ENCODE measurements at places on chromosomes 4 and X.

GRCh38 chr4:152588869-152589268, 53.0 kb upstream of the FBXW7 start:
- DNase-seq = no peak
- no peaks in the 10 kb centered on the region for H3K27me3 ChIP-seq
- no peaks in the 10 kb centered on the region for H3K36me3 ChIP-seq
- H3K27ac ChIP-seq = no peak overlapping the region
- H3K4me3 ChIP-seq = no peak overlapping the region
- H3K4me1 ChIP-seq = peaks cover 21% of the 10 kb centered on the region

DNA sequence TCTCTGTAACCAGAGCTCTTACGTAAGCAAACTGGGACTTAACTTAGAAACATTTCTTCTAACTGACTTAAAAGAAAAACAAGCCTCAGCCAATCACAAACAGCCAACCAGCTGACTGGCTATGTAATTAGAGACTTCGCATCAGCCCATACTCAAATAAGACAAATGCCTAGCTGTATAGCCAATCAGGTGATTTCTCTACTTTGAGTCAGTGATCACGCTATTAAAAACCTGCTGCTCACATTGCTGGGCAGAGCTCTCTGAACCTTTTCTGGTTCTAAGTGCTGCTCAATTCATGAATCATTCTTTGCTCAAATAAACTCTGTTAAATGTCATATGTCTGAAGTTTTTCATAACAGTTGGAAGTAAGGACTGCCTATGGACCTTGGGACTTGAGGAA, 9.9 kb upstream of the SMIM10L2A start:
- no peak overlapping the region for H3K4me3 ChIP-seq
- H3K27ac ChIP-seq = no peak overlapping the region
- no peaks in the 10 kb centered on the region for H3K36me3 ChIP-seq
- DNase-seq = peak; percentile 20
- H3K4me1 ChIP-seq = no peaks in the 10 kb centered on the region

DNA sequence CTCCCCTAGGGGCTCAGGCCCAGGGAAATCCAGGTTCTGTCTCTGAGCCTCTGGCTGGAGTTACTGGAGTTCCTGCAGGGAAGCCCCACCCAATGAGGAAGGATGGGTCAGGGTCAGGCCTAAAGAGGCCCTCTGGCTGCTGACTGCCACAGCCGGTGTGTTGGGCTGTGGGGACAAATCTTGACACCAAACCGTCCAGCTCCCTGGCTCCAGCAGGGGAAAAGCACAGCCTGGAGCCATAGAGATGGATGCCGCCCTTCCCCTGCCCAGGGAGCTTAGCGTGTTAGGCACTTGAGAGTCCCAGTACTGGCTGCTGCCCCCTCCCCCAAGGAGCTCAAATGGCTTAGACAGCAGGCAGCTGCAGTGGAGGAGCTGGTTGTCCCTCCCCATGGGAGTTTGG, 321.3 kb upstream of the LCORL start:
- no peaks in the 10 kb centered on the region for H3K27me3 ChIP-seq
- H3K4me1 ChIP-seq = no peaks in the 10 kb centered on the region
- no peak for DNase-seq
- H3K4me3 ChIP-seq = no peak overlapping the region
- H3K36me3 ChIP-seq = no peaks in the 10 kb centered on the region

DNA sequence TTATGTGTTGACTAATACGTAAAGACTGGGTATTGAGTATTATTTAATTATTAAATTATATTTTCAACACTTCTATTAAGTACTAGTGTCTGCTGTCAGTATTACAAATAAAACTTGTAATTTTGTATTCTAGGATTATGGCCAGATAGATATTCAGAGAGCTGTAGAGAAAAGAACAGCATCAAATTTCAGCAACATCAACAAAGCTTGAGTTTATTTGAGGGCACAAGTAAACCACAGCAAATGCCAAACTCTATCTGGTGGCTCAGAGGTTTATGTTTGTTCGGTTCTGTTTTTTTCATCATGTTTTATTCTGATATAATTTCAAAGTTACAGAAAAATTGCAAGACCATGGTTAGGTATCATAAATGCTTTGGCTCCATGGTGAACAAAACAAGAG, 1530.5 kb downstream of the PCDH18 start:
- no peak overlapping the region for H3K27ac ChIP-seq
- peaks cover 8% of the 10 kb centered on the region for H3K27me3 ChIP-seq
- no peak for DNase-seq
- H3K4me1 ChIP-seq = no peaks in the 10 kb centered on the region
- no peak overlapping the region for H3K4me3 ChIP-seq

DNA sequence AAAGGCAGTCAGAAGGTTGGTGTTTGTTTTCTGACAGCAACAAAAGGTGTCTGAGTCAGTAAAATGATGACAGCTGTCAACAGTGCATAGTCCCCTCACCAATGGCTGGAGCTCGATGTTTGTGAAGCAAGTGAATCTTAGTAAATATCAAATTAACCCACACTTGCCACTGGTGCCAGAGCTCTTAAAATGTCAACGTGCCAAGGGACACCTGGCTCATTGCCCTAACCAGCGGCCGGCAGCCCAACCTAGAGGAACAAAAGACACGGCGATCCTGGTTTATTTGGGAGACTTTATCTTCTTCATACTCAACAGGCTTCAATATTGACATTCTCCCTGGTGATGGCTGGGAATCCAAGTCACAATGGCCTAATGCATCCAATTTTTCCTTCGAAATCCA, 143.4 kb downstream of the CPEB2 start:
- peaks cover 6% of the 10 kb centered on the region for H3K36me3 ChIP-seq
- H3K27me3 ChIP-seq = no peaks in the 10 kb centered on the region
- H3K4me1 ChIP-seq = peaks cover 3% of the 10 kb centered on the region
- no peak for DNase-seq
- no peak overlapping the region for H3K4me3 ChIP-seq

- no peak for DNase-seq
- peaks cover 18% of the 10 kb centered on the region for H3K4me1 ChIP-seq
- no peak overlapping the region for H3K4me3 ChIP-seq
- no peaks in the 10 kb centered on the region for H3K27me3 ChIP-seq
- H3K27ac ChIP-seq = no peak overlapping the region
These were observed 560.7 kb upstream of the CPEB2 start for GRCh38 chr4:14441561-14441960.

DNA sequence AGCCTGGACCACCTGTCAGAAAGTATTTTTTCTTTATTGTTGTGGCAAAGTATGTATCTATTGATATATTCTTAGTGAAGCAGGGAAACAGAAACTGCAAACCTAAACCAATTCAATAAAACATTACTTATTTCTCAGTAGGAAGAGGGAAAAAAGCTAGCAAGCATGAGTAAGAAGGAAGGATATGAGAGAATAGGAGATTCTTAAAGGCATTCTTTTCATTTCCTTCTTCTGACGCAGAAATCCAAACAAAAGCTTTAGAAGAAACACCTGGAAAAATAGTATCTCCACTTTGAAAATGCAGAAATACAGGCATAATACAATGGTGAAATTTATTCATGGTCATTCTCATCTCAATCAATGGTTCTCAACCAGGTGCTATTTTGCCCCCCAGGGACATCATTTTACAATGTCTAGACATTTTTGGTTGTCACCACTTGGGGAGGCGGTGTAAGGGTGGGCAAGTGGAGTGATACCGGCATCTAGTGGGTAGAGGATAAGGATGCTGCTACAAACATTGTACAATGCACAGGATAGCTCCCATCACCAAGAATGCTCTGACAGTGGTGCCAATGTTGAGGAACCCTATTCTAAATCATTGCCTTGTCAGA, 21.7 kb upstream of the ATXN3L start:
- H3K4me3 ChIP-seq = no peak overlapping the region
- no peaks in the 10 kb centered on the region for H3K4me1 ChIP-seq
- no peaks in the 10 kb centered on the region for H3K27me3 ChIP-seq
- H3K36me3 ChIP-seq = no peaks in the 10 kb centered on the region

GRCh38 chr4:152999346-153000075, 63.4 kb downstream of the FHDC1 start:
- peaks cover 18% of the 10 kb centered on the region for H3K4me1 ChIP-seq
- H3K36me3 ChIP-seq = no peaks in the 10 kb centered on the region
- no peak overlapping the region for H3K4me3 ChIP-seq
